Hematopoietic multipotent progenitor cell treated with erythropoietin and hydrocortisone succinate and interleukin-3 and kit ligand, for 17 days (in vitro differentiated cells): ENCODE measurements at places on chromosomes 13 and 19.
A peak's percentile ranks its signal among the peaks of the same experiment; 100 is the strongest.

GRCh38 chr13:73401769-73402168, 343.0 kb downstream of the KLF5 start:
- DNase-seq, result no peak

DNA sequence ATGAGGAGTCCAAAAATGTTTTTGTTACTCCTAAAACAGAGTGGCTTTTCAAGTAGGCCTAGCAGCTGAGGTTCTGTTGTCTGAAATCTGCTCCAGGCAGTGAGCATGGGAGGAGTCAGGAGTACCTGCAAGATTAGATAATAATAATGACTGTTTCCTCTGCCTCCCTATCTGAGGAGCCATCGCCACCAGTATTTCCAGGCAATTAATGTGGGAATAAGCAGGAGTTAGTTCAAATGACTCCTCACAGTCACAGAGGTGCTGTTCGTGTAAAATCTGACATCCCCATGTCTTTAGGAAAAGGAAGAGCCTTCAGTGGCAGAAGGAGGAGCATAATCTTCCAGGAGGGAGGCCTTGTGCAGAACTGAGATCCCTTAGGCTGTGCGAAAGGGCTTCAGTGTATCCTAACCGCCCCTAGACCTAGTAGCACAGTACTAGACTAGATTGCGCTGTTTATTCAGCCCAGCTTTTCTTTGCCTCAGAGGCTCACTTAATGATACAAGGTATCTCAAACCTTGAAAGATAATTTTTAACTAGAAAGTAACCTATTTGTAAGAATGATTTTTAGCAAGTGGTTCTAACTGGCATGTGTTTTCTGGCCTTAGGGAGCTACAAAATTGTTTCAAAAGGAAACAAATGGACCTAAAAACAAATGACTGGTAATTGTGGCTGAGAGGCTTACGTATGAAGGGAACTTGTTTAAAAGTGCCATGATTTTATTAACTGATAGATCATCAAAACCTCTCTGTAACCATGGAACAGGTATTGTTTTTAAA, 49.0 kb downstream of the FREM2 start:
- no peak for DNase-seq

- DNase-seq, result no peak
These were observed 53.0 kb upstream of the TPM4 start for GRCh38 chr19:16023146-16023915.

- DNase-seq, result no peak
These were observed 5.8 kb upstream of the RFXAP start for GRCh38 chr13:36813225-36813624.

DNA sequence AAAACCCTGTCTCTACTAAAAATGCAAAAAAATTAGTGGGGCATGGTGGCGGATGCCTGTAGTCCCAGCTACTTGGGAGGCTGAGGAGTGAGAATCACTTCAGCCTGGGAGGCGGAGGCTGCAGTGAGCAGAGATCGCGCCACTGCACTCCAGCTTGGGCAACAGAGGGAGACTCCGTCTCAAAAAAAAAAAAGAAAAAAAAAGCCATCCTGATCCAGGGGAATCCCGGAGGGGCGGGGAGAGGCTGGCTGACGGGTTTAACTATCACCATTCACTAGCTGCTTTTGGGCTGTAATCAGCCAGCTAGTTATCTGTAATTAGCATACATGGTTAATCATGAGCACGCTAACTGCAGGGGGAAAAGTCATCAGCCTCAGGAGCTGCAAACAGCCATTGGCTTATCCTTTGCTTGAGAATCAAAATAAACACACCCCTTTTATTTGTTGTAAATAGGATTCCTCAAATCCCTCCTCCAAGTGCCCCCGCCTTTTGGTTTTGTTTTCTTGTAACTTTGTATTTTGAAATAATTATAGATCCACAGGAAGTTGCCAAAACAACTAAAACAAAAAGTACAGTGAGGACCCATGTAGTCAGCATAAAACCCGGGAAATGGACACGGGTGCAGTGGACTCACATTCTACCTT, 9.6 kb downstream of the FSD1 start:
- DNase-seq, result no peak

- no peak for DNase-seq
These were observed 14.5 kb downstream of the CC2D1A start for GRCh38 chr19:13920524-13920923.

DNA sequence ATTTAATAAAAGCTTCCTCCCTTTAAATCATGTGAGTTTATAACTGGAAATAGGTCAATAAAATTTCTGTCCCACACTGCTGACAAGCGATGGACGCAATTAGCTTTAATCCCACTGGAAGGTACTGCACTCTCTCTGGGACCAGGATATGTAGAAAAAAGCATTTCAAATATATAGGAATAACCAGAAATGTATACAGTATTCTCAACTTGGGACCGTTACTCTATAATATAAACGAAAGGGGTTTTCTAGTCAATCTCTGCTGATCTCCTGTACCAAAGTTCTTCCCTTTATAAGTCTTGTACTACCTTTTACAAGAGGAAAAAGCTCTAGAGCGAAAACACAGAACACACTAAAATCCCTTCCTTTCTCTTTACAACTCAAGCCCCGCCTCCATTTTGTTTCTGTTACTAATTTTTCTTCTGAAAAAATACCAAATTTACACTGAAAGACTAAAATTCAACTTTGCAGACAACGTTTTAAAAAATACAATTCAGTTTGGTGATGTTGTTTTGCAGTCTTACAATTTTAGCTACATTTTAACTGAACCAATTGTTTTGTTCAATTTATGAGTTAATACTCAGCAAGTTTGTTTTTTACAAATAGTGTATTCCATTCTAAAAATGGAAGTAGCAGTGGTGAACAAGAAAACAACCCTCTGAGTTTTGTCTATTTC, 1.7 kb upstream of the USPL1 start:
- DNase-seq, result peak; percentile 71

DNA sequence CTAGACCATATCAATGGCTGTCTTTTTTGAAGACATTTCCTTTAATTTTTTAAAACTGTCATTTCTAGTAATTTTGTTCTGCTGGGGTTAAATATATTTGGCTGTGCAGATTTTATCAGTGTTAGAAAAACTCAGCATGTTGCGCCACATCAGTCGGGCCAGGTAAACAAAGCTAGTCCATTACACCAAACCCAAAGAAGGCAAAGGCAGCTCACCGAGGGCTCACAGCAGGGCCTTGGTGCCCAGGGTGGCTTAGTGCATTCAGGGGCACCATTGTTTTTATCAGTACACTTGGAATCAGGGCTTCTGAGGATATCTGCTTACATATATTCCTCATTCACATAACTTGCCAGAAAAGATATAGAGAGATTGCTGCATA, 22.2 kb downstream of the SPATA13 start:
- DNase-seq, result no peak

DNA sequence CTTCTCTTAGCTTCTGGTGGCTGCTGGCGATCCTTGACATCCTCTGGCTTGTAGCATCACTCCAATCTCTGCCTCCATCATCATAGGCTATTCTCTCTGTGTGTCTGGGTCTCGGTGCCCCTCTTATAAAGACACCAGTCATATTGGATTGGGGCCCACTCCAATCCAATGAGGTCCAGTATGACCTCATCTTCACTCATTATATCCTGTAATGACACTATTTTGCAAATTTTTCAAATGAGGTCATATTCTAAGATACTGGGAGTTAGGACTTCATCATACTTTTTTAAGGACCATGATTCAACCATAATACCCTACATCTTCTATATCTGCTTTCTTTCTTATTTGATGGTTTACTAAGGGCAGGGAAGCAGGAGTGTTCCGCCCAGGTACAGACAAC, 12.0 kb upstream of the SLC46A3 start:
- DNase-seq, result no peak

GRCh38 chr19:6577476-6578125, 13.3 kb downstream of the CD70 start:
- DNase-seq, result no peak

- DNase-seq, result no peak
These were observed 163.2 kb downstream of the TEX29 start for GRCh38 chr13:111483621-111483987.

- no peak for DNase-seq
These were observed 124.2 kb downstream of the CDK8 start for GRCh38 chr13:26378116-26378515.
